ENCODE measurements at places on chromosomes 2 and 18. TPM values are rescaled to one million over a fixed set of nuclear protein-coding genes. Genes with fewer than 3 reads are reported as not detected.

GRCh38 chr2:99663641-99664040 is 173.8 kb upstream of the REV1 start:
- H3K4me3 ChIP-seq: no peak overlapping the region
- peaks cover 12% of the 10 kb centered on the region for H3K4me1 ChIP-seq
- no peak for DNase-seq
- H3K36me3 ChIP-seq: no peaks in the 10 kb centered on the region

GRCh38 chr2:14428056-14428455 is 204.5 kb upstream of the LRATD1 start:
- H3K36me3 ChIP-seq: no peaks in the 10 kb centered on the region
- no peak overlapping the region for H3K27ac ChIP-seq
- no peaks in the 10 kb centered on the region for H3K27me3 ChIP-seq
- no peak overlapping the region for H3K4me3 ChIP-seq

- DNase-seq: no peak
- H3K4me1 ChIP-seq: peaks cover 16% of the 10 kb centered on the region
- H3K27me3 ChIP-seq: peaks cover 30% of the 10 kb centered on the region
- no peaks in the 10 kb centered on the region for H3K36me3 ChIP-seq
These were observed 5.3 kb downstream of the CD8A start for GRCh38 chr2:86785456-86785855.

DNA sequence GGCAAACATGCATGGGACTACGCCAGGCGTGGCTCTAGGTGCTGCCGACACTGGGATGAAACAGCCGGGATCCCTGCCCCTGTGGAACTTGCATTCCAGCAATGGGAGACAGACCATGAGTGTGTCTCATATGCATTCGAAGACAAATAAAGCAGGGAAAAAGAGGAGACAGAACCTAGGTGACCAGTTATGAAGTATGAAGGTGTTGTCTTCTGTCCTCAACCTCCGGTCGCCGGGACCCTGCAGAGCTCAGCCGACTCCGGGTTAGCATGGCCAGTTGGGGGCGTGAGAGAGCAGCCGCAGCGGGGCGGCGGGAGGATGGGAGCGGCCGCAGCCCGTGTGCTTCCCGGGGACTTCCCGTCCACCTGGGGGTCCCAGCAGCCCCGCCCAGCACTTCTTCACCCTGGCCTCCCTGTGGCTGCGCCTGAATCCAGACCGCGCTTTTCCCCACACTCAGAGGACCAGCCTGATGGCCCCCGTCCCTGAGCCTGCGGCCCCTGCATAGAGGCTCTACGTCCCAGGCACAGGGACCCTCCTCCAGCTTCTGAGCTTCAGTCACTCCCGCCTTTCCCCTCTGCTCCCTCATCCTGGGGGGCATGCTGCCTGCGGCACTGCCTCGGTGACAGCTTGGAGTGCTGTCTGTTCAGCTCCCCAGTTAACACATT is 11.4 kb downstream of the ID2 start:
- peaks cover 2% of the 10 kb centered on the region for H3K27me3 ChIP-seq
- H3K4me3 ChIP-seq: peak overlapping the region; percentile 31
- no peaks in the 10 kb centered on the region for H3K36me3 ChIP-seq
- H3K27ac ChIP-seq: no peak overlapping the region
- DNase-seq: peak; percentile 62

- H3K4me3 ChIP-seq: no peak overlapping the region
- H3K4me1 ChIP-seq: no peaks in the 10 kb centered on the region
- DNase-seq: no peak
- H3K36me3 ChIP-seq: no peaks in the 10 kb centered on the region
- H3K27ac ChIP-seq: no peak overlapping the region
These were observed 124.4 kb downstream of the HRH4 start for GRCh38 chr18:24584813-24585212.

DNA sequence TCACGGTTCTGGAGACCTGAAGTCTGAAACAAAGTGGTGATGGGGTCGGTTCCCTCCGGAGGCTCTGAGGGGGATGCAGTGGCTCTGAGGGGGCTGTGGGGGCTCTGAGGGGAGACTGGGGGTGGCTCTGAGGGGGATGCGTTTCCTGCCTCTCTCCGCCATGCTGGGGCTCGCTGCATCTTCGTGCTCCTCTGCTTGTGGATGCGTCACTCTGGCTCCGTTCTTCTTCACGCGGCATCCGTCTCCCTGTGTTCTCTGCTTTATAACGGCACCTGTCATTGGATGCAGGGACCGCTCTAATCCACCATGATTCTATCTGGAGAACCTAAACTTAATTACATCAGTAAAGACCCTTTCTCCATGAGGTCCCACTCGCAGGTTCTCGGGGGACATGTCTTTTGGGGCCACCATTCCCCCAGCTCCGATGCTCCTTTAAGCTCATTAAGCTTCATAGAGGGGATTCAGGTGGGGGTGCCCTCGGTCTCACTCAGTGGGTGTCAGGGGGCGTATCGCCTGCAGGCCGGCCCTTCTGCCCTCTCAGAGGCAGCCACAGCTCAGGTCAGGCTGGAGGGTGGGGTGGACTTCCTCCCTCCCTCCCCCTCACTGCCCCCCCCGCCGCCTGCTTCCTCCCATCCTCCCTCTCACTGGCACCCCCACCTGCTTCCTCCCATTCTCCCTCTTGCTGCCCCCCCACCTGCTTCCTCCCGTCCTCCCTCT is 18.4 kb downstream of the RTP5 start:
- DNase-seq: no peak
- no peaks in the 10 kb centered on the region for H3K27me3 ChIP-seq
- H3K27ac ChIP-seq: no peak overlapping the region
- H3K4me3 ChIP-seq: no peak overlapping the region

EFR3B gene
- total RNA-seq: 1.1 TPM

IL36G gene
- total RNA-seq: 2.8 TPM

ALK gene
- 0.82 TPM for total RNA-seq

SCN2A gene
- total RNA-seq: 0.32 TPM

Measured in transverse colon (tissue), 4 donors.